Choroid plexus epithelial cell (primary cell): ENCODE measurements at places on chromosomes 16 and 17.

DNA sequence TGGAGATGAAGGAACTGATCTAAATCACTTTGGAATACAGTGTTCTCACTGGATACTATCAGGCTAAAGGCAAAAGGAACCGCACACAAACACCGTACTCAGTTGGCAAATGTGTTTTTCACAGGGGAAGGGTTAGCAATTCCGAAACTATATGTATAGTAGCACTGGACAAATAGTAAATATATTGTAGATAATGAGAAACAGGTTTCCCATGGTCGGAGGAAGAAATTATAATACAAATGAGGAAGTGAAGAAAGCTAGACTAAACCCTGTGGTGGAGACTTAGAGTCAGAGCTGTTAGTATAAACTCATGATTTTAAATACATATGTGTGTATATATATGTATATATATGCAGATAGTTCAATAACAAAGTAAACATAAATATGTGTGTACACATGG is 414.1 kb upstream of the SALL1 start:
- DNase-seq = no peak

GRCh38 chr16:27321013-27321915 is 7.5 kb downstream of the IL4R start:
- peak; percentile 48 for DNase-seq

DNA sequence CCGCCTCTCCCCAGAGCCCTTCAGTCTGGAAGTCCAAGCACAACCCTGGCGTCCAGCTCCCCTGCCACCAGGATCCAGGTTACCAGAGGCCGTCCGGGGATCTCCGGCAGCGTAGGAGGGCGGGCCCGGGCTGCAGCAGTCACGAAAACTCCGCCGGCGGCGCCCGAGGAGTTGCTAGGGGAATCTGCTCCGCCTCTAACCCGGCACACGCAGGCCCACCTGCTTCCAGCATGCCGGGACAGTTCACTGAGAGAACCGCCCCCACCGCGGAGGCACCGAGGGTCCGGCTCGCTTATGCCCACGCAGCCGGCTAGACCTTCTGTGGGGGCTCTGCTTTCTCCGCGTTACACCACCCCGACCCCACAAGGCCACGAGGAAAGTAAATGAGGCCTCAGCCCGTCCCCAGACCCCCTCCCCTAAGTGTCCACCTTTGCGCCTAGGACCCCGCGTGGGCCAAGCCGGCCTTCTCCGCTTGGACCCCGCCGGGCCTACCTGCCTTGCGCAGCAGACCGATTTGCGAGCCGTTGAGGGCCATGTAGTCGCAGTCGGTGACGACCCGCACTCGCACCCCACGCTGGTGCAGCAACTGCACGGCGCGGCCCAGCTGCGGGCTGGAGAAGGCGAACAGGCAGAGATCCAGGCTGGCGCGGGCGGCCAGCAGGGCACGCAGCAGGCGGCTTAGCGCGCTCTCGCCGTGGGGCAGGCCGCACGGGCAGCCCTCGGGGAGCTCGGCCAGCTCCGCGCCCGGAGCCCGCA is 587 bp downstream of the PLD6 start:
- peak; percentile 47 for DNase-seq

DNA sequence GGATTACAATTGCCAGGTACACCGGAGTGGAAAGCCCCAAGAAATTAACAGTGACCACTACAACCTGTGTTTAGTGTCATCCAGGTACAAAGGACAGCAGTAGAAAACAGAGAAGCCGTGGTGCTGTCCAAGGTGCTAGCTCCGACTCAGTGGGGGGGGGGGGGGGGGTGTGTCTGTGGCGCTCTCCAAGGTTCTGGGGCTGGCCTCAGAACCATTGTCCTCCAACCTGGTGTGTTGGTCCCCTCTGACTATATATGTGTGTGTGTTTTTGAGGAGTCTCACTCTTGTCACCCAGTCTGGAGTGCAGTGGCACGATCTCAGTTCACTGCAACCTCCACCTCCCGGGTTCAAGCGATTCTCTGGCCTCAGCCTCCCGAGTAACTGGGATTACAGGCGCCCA is 5.8 kb upstream of the ZNF23 start:
- DNase-seq = peak; percentile 42

DNA sequence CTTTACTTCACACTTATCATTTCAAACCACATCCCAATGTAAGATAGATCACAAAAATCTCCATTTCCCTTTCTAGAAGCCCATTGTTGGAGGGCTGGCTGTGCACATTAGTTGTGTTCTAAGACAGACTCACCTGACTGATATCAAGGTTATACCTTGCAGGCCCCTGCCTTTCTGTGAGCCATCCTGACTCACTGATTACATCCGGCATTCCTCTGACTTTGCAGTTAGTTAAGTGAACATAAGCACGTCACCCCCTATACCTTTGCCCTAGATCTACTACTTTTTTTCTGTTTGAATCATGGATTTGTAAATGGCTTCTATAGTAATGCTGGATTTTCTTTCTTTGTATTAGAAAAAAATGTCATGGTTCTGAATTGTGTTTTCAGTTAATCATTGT is 78.3 kb downstream of the TANGO6 start:
- peak; percentile 60 for DNase-seq

DNA sequence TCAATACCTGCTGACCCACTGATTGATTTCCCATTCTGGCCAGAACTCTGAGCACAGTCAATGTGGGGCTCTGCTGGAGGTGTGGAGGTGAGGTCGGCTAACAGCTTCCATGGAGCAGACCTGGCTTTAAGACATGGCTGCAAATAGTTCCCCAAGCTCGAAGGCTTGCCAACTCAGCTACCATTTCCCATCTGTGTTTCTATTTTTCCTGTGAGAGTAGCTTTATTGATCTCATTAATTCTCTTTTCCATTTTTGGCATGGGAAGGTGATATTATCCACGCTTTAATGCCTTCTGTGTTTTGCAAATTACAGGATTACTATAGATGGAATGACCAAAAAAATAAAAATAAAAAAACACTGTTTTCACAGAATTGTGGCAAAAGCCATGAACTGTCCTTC is 151.6 kb upstream of the XYLT1 start:
- no peak for DNase-seq

- DNase-seq = no peak
Measured at GRCh38 chr16:86928523-86929011, 350.2 kb downstream of the FOXL1 start.

- no peak for DNase-seq
Measured at GRCh38 chr17:44272321-44272951, 4.5 kb upstream of the SLC4A1 start.

DNA sequence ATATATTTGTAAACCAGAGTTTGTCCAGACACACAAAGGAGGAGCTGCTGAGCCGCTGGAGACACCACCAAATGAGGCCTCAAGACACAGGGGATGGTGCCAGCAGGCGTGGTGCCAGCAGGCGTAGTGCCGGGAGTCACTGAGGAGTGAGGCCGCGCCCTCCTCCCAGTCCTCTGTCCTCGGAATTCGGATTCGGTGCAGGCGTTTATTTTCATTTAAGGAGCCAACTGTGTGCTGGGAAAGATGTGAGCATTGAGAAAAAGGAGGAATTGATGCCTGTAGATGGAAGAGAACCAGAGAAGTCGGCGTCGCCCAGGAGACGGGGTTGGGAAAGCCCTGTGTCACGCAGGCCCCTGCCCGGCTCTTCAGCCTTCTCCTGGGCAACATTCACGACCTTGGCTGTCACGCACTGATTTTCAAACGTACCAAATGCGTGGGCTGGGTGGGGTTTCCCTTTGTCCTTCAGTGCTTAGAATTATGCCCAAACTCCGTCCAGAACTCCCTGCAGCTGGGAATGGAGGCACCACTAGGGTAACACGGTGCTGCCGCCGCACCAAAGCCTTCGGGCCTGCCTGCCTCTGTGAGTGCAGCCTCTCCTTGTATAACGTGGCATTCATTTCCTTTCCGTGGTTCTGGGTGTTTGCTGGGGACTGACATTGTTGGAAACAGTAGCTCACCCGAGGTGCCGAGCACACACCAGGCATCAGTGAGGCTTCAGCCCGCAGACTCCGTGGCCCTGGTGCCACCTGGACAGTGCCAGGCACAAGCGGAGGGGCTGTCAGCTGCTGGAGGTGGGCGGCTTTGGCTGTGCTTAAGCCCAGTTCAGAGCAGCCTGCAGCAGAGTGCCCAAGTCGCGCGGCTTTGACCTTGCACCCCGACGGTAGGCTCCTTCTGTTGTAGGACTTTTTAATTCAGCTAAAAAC is 49.0 kb upstream of the CHMP6 start:
- DNase-seq = peak; percentile 86

GRCh38 chr17:11832401-11833137 is 164.7 kb downstream of the ZNF18 start:
- DNase-seq = no peak

- DNase-seq = no peak
Measured at GRCh38 chr16:53629607-53630312, 73.9 kb downstream of the RPGRIP1L start.

GRCh38 chr17:74192950-74193781 is 10.3 kb upstream of the RPL38 start:
- DNase-seq = peak; percentile 75

GRCh38 chr17:5797447-5798050 is 213.2 kb upstream of the NLRP1 start:
- no peak for DNase-seq

DNA sequence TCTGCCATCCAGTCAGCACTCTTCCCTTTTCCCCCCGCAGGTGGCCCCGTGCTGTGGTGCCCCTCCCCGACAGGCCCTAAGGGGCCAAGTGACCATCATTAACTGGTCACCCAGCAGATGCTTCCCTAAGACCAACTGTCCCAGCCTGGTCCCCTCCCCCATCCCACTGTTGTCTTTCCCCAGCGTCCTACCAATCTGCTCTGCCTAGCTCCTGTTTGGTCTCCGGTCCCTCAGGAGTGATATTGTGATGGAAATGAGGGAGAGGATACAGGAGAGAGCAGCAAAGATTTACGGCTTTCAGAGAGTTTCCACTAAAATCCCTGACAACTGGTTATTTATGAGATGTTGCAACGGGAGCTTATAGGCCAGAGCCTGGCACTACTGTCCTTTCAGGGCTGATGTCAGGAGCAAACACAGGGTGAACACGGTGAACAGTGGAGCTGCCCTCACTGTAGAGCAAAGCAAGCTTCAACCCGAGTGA is 1.4 kb upstream of the TTLL6 start:
- DNase-seq = no peak

GRCh38 chr16:495127-495748 is 32.3 kb upstream of the CAPN15 start:
- peak; percentile 54 for DNase-seq

GRCh38 chr17:38958756-38959155 is 8.4 kb downstream of the FBXO47 start:
- peak; percentile 63 for DNase-seq

DNA sequence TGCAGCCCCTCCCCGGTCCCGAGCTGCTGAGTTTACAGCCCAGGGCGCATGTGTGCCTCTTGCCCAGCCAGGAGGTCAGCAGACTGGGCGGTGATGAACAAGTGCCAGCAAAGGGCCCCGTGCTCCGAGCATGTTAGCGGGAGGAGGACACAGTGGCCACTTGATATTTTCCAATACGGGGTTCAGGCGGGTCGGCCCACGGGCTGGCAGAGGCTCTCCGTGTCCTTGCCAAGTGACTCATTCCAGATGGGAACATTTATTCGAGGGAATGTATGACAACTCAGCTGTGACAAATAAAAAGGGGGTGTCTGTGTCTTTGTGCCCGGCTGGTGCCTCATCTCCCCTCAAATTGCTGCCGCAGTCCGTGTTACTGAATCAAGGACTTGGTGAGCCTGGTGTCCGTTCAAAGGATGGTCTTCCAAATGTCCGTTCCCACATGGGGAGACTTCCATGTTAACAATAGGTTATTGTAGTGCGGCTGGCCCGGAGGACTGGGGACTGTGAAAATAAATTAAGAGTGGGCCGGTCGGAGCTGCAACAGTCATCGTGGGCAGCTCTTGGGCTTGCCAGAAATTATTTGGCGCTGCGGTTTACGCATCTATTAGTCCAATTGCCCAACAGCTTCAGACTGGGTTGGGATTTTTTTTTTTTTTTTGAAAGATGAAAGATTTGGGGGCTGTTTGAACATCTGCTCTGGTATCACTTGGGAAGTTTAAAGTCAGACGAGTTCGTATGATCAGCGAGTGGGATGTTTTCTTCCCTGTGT is 174.0 kb upstream of the CIBAR2 start:
- DNase-seq = peak; percentile 38

DNA sequence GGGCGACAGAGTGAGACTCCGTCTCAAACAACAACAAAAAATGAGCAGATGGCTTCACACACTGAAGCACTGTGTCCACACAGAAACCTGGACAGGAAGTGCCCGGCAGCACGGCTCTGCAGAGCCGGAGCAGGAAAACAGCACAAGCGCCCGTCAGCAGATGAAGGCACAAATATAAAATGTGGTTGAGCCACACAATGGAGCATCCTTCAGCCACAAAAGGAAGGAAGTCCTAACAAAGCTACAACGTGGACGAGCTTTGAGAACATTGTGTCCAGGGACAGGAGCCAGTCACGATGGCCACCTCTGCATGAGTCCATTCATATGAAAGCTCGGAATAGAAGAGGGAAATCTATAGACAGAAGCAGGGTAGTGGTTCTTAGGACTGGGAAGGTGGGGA is 15.7 kb downstream of the RHBDF2 start:
- peak; percentile 48 for DNase-seq

DNA sequence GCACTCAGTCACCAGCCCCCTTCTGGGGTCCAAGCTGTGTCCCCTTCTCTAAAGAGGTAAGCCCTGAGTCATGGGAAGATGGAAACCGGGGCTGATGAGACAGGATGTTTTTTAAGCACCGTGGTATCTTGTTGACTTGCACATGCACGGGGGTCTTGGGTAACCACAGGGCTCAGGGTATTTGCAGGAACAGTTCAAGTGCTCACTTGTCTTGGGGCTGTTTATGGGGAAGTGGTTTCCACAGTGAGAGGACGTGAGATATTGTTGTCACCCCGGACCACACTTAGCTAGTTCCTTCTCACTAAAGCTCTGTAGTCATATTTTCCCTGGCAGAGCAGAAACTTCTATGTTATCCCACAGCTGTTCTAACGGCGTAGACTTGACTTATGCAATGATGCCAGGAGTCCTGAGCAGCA is 7.7 kb downstream of the CCL3L1 start:
- no peak for DNase-seq

- no peak for DNase-seq
Measured at GRCh38 chr16:962366-962765, 8.4 kb downstream of the LMF1 start.

- no peak for DNase-seq
Measured at GRCh38 chr16:70725912-70726828, 40.3 kb upstream of the MTSS2 start.

DNA sequence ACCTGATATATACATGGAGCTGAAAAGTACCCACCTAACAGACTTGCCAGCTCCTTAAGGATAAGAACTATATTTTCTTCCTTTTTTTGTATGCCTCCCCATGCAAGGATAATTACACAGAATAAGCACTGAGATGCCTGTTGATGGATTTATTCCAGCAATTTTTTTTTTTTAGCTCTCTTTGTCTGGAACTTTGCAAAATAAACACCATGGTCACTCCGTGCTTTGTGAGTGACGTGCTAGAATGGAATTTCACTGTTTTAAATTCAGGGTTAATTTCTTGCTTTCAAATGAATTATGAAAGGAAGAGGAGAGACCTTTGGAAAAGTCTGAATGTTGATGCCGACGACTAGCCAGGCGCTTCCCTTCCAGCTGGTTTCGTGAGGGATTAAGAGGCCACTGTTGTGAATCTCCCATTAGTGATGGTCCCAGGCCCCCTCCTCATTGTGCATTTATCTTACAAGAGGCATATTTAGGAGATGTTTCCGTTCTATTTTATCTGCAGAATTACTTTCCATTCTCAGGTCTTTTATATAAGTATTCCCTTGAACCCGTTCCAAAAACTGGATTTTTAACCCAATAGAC is 529.1 kb downstream of the WWOX start:
- DNase-seq = peak; percentile 6

- DNase-seq = peak; percentile 35
Measured at GRCh38 chr16:84940670-84941551, 70.4 kb downstream of the ZDHHC7 start.
